ACHN (cell line): ENCODE measurements at places on chromosomes 3 and 15.

GRCh38 chr3:156171281-156172267 is 51.2 kb downstream of the KCNAB1 start:
- no peak for DNase-seq

GRCh38 chr3:119304201-119304713 is 10.1 kb downstream of the ARHGAP31 start:
- peak; percentile 64 for DNase-seq

- DNase-seq = no peak
These were observed 7.0 kb downstream of the CHST14 start for GRCh38 chr15:40477642-40478327.

GRCh38 chr15:88118035-88118434 is 138.5 kb downstream of the NTRK3 start:
- no peak for DNase-seq

DNA sequence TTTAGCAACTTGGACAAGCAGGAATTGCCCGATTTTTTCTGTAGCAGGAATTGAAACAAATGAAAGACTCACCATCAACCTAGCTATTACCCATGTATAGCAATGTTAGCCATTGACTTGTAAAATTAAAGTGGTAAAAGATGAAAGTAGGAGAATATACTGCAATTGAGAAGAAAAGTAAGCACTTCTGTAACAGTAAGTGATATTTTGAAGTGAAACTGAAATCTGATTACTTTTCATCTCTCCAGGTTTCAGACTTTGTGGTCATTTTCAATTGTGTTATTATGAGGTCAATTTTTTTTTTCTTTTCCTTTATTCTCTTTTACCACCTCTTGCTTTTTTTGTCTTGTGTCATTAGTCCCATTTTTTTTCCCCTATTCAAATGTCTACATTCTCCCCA is 1078.2 kb downstream of the ZPLD1 start:
- no peak for DNase-seq

DNA sequence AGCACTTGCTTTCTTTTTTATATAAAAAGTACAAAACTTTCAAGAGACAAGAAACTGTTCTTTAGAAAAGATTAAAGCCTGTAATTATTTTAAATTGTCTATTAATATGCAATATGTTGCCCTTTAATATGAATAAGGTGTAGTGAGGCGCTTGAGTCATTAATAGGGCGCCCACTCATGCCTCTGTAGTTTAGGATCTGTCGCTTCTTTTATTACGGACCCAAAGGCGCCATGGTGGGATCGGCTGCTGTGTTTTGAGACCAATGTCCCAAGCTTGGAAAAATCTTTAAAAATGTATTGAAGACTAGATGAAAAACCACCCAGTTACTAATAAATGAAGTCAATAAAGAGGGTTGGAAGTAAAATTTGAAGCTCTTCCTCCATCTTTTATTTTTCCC is 259.5 kb upstream of the MEIS2 start:
- no peak for DNase-seq

DNA sequence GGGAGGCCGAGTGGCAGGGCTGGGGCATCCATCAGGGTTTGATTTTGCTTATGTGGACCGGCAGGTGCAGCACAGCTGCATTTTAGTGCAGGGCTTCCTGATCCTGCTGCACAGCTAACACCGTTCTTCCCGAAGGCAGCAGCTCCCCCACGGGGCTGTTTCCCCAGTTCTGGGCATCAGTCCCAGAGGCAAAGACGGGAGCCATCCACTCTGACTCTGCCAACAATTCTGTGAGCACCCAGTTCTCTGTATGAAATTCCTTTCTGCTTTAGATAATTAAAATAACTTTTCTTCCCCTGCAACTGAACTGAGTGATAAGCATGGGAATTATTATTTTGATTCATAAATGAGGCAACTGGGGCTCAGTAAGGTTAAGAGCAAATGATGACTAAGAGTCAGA is 262.9 kb upstream of the ATP10A start:
- DNase-seq = no peak

- no peak for DNase-seq
These were observed 29.1 kb downstream of the GPR15 start for GRCh38 chr3:98560911-98561310.

- DNase-seq = no peak
These were observed 258.9 kb downstream of the UACA start for GRCh38 chr15:70504299-70504951.

DNA sequence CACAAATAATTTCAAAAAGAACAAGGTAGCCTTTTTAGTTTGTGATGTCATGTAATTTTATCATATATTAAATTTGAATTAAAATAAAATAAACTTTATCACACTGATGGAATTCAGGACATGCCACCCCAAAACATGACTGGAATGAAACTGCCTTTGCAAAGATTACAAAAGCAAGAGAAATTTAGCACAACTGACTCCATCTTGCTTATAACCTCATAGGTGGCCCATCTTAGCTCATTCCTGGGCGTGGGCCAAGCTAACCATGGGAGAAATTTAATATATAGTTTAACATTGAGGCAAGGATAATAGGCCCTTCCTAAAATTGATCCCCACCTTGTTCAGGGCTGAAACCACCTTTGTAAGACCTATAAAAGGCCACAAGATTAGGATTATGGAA is 235.6 kb downstream of the ZNF385D start:
- no peak for DNase-seq

DNA sequence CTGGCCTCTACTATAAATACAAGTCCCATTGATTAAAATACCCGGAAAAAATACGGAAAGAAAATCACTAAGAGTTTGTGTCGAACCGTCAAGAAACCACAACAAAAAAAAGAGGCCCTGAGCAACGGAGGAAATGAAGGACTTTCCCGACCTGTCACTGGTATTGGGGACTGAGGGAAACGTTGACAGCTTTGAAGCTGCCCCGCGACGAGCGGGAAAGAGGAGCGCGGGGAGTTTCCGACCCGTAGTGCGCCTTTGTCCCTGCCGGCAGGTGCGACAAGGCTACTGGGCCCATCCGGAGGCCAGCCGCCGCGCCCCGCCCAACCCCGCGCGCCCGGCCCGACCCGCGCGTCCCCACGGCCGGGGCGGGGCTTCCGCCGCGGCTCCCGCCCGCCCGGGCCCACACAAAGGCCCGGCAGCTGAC is 416 bp downstream of the PBRM1 start:
- DNase-seq = peak; percentile 72

- DNase-seq = no peak
These were observed 85.6 kb downstream of the CPN2 start for GRCh38 chr3:194265505-194265892.

DNA sequence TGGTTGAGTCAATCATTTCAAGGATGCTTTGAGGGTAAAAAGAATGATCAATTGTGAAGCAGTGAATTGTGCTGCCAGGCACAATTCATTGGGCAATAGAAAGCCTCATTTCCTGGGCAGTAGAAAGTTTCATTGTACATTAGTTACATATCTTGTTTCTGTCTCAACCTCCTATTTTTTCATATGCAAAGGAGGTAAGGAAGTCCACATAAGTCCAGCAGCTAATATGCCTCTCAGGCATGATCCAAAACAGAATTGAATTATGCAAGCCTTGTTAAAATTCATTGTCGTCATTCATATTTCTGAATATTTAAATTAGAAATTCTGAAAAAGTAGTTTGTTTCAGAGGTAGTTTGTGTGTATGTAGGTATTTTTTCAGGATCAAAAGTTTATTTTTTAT is 65.8 kb downstream of the TFRC start:
- DNase-seq = no peak

DNA sequence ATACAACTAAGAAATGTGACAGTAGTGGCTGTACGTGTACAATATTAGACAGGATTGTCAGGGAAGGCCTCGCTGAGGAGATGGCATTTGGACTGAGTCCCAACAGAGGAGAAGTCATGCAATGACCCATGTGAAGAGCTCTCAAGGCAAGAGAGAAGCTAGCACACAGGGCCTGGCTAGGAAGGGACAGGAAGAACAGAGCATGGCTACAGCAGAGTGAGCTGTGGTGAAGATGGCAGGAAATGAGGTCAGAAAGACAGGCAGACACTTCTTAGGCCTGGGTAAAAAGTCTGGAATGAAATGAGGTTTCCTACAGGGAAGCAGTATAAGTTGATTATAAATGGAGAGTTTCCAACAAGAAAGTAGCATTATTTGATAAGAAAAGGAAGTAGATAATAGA is 33.2 kb upstream of the LEKR1 start:
- no peak for DNase-seq

DNA sequence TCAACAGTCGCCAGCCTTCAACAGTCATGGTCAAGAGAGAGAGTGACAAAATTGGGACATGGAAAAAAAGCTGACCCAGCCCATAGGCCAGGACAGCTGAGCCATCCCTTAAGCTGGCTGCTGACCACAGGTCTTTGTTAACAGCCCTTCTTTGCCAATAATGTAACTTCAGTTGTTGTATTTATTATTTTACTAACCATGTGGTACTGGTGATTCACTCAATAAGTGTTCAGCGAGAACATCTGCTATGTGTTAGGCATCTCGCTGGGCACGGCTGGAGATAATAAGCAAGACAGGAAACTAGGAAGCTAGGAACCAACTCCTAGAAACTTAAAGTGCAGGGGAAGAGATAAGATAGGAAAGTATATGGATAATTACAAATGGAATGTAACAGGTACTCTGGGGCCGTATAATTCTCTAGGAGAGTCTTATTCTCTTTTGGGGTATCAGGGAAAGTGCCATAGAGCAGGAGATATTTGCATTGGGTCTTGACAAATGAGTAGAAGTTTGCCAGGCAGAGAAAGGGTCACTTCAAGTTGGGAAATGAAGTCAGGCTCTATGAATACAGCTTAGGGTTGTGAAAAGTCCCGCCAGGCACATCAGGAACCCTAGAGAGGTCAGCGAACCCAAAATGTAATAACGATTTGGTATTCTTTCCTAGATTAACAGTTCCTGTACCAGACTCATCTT is 84.0 kb upstream of the TRA2B start:
- peak; percentile 55 for DNase-seq

DNA sequence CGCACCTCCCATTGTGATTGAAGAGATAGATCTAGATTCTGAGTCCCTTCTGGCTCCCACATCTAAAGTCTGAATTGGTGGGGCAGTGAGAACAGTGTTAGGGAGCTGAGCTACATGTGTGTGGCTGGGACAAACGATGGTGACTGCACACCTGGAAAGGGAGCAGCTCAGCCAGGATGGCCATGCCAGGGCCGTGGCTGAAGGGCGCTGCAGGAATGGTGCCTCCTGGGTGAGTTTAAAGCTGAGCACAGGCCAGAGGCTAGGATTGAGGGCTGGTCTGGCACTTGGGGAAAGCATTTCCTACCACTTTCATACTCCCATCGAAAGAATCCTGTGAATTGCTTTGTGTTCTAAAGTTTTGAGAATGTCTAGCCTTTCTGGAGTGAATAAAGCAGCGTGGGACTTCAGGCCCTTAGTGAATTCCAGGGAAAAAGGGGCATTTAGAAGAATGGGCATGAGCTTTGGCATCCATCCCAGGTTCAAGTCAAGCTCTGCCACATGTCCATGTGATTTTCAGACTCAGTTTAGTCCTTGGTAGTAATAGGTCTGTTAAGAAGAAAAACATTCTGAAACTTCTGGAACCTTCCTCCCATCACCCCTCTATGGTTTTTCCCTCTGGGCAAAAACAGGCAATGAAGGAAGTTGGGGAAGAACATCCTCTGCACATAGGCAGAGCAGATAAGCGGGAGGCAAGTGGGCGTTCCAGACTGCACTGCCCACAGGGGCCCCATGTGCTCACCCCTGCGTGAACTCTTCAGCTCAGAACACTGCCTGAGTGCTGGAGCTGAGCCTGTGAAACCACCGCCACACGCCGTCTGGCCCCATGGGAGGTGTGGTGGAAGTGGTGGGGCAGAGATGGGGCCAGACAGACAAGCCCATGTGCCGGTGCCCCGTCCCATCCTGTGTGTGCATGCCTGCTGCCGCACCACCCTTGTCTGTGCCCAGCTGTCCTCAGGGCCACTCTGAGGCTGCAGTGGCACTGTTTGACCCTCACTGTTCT is 12.9 kb upstream of the CPNE9 start:
- DNase-seq = no peak

DNA sequence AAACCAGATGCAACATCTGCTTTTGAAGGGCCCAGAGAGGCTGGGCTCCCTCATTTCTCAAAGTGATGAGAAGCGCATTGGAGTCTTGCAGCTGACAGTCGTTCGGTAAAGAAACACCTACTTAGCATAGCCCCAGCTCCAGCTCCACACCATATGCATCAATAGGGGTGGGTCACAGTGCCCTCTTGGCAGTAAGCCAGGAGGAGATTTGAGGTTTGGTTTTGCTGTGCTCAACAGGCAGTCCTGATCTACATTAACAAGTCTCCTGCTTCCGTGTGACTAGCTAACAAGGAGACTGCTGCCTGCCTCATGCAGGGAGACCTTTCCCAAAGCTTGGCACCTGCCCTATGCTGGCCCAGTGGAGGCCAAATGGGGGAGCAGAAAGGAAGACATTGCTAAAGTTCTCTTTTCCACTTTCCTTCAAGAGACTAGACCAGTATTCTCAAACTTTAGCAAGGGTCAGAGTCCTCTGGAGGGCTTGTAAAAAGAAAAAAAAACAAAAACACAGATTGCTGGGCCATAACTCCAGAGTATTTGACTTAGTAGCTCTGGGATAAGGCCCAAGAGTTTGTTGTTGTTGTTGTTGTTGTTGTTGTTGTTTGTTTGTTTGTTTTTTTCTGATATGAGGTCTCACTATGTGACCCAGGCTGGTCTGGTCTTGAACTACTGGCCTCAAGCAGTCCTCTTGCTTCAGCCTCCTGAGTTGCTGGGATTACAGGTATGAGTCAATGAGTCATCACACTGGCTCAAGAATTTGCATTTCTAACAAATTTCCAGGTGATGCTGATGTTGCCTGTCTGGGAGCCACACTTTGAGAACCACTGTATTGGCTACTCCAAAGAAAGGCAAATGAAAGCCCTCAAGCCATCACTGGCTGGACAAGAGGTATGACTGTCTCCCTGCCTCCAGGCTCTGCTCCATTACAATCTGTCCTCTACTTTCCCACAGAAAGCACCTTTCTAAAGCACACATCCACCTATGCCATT is 294.9 kb downstream of the RORA start:
- DNase-seq = no peak

DNA sequence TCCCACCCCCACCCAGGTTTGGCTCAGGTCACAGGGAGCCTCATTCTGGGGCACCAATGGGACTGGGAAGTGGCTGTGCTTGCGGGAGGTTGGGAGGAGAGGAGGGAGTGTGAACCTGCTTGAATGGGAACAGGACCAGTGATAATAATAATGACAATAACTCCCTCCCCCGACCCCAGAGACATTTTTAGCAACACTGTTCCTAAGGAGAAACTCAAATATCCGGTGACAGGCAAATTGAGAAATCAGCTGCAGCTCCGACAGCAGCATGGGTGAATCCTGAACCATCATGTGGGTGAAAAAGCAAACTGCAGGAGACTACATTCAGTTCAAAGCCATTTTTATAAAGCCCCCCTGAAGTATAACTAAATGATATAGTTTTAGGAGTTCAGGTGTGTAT is 11.6 kb upstream of the RPL29 start:
- DNase-seq = no peak

DNA sequence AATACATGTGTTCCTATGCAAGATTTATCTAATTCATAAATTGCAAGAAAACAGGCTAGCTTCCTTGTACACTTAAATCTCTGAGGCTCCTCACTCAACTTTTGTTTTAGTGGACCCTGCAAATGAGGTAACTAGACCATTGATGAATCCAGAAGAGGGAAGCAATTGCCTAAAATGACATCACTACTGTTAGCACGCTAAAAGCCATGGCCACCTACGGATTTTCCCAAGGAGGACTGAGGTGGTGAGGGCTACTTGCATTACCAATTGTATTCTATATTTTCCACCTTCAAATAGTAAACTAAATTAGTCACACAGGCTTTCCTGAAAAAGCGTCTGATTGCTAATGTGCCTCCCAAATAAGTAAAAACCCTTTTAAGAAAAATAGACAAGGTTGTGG is 140.7 kb downstream of the GADL1 start:
- no peak for DNase-seq
